ENCODE measurements at places on chromosomes 3 and 15.

GRCh38 chr3:195451373-195452015 is 8.7 kb upstream of the ACAP2 start:
- DNase-seq, result no peak

GRCh38 chr3:156787926-156788663 is 38.1 kb upstream of the LEKR1 start:
- DNase-seq, result no peak

DNA sequence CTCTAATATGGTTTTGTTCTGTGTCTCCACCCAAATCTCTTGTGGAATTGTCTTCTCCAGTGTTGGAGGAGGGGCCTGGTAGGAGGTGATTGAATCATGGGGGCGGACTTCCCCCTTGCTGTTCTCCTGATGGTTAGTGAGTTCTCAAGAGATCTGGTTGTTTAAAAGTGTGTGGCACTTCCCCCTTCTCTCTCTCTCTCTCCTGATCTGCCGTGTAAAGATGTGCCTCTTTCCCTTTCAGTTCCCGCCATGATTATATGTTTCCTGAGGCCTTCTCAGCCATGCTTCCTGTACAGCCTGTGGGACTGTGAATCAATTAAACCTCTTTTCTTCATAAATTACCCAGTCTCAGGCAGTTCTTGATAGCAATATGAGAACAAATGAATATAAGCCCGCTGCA is 33.1 kb downstream of the RETNLB start:
- DNase-seq, result no peak

- DNase-seq, result no peak
Observed at GRCh38 chr3:20028905-20029331, 11.3 kb upstream of the KAT2B start.

DNA sequence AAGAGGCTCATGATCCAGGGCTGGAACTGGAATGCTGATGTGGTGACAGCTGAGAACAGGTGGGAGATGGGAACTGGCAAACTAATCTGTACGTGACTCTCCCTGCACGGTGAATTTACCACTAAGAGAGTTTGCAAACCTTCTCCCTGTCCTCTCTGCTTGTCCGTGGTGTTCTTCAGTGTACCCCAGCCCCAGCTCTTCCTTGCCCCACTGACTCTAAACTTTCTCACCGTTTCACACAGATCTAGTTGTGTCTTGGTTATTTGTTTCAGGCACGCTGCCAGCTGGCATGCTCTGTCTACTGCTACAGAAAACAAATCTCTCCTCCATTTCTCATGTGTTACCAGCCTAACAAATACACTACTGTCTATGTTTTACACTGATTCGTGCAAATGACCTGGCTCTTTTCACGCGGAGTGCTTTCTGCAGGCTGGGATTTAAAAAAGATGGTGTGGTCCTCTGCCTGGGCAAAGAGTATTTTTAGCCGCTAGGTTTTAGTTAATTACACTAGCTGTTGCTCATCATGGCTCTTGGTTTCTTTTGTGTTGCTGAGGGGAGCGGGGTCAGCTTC is 192.7 kb upstream of the LRIG1 start:
- no peak for DNase-seq

- DNase-seq, result no peak
Observed at GRCh38 chr3:35296533-35296932, 342.8 kb upstream of the ARPP21 start.

DNA sequence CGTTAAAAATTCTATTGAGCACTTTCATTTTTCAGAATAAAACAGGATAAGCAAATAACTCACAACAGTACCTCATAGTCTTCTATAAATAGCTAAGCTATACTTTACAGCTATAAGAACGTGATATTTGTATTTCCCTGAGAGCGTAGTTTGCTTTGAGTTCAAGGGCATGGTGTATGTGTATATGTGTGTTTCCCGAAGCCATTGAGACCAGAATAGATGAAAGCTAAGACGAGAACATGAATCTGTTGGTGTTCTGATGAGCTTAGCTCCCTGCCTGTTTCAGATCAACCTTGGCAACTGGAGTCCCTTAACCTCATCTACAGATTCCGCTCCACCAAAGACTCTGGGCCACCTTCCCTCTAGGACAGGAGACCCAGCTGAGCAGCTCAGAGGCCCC is 59.5 kb upstream of the MCF2L2 start:
- no peak for DNase-seq

GRCh38 chr15:31477301-31477700 is 150.7 kb downstream of the KLF13 start:
- no peak for DNase-seq

- DNase-seq, result no peak
Observed at GRCh38 chr3:66021731-66022131, 17.0 kb downstream of the MAGI1 start.

DNA sequence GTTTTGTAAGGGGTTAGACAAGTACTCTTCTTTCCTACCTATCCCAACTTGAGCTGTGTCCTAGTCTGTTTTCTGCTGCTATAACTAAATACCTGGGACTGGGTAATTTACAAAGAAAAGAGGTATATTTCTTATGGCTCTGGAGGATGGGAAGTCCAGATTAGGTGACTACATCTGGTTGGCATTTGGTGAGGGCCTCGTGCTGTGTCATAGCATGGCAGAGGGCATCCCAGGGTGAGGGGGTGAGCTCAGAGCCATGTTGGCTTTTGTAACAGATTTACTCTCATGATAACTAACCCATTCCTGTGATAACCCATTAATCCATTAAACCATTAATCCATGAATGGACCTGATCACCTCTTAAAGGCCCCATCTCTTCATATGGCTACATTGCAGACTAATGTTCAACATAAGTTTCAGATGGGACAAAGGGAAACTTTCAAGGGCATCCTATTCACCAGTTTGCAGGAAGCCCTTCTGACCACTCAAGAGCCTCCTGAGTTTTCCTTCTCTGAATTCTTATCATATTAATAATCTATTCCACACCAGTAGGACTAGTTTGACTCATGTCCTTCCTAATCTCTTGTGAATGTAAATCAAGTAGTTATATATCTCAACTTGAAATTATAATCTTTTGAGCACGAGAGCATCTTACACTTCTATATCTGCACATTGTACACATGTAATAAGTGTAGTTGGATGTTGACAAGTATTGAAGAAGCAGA is 185.7 kb upstream of the ZPLD1 start:
- DNase-seq, result no peak

DNA sequence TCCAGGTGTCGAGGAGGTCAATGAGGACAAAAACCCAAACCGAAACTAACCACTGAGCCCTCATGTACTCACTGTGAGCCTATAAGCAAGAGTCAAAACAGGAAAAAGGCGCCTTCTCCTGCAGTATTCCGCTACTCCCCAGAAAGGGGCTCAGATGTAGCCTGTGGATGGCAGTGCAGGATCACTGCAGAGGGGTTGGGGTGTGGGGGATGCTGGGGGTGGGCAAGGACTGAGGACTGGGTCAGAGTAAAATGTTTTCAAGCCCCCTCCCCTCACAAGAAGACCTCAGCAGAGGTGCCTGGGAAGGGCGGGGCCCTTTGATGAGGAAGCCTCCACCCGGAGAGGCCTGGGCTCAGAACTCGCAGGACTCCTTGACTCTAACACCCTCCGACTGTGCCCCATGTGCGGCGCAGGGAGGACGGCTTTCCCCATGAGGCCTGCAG is 170.1 kb downstream of the OSBPL10 start:
- DNase-seq, result no peak

- no peak for DNase-seq
Observed at GRCh38 chr3:12812812-12813211, 16.3 kb downstream of the CAND2 start.

DNA sequence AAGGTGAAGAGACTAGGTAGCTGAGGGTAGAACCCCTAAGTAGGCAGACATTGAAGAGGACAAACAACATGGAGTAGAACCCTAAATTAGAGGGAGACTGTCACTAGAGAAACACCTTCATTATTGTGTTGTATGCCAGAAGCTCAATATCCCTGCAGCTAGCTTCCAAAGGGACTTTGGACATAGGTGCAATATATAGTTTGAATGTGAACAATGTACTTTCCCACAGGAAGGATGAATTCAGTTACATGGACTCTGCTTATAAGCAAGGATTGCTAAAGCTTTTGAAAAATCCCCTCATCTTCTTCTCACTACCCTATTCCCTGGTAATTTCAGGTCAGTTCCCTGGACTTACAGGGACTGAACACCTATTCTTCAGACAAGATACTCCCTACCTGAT is 288.9 kb downstream of the UBE2E2 start:
- no peak for DNase-seq

Measured in activated CD8-positive, alpha-beta memory T cell treated with anti-CD3 and anti-CD28 coated beads for 48 hours (primary cell).